ENCODE measurements at places on chromosomes 6 and 20.

- DNase-seq, result no peak
Measured at GRCh38 chr20:63500902-63501817, 2.3 kb upstream of the EEF1A2 start.

DNA sequence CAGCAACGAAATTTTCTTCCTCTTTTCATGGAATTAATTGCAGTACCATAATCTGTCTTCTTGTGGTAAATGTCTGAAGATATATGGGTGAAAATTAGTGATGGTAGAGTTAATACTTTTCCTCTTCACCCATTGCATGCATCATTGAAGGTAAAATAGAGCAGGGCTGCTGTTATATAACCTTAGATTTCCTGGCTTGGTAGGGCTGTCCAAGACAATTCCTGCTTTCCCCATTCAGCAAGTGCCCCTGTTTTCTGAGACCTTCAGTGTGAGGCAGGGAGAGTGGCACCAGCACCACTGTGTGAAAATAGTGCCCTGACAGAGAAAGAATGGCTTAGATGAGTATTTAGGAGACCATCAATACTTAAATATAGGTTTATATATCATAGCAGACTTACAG, 202.0 kb downstream of the ZFAND3 start:
- DNase-seq, result no peak

DNA sequence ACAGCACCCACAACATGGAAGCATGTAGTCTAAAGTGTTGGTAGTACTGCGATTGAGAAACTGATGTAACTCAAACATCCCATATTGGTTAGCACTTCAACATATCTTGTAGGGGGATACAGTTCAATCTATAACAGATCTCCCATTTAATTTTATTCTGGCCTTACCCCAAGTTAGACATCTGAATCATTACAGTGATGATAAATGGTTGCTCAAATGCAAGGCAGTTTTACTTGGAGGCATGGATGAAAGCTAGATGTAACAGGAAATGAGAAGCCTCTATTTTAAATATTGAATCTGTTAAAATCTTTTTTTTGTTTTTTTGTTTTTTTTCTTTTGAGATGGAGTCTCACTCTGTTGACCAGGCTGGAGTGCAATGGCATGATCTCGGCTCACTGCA, 44.2 kb upstream of the FAM50B start:
- DNase-seq, result no peak

DNA sequence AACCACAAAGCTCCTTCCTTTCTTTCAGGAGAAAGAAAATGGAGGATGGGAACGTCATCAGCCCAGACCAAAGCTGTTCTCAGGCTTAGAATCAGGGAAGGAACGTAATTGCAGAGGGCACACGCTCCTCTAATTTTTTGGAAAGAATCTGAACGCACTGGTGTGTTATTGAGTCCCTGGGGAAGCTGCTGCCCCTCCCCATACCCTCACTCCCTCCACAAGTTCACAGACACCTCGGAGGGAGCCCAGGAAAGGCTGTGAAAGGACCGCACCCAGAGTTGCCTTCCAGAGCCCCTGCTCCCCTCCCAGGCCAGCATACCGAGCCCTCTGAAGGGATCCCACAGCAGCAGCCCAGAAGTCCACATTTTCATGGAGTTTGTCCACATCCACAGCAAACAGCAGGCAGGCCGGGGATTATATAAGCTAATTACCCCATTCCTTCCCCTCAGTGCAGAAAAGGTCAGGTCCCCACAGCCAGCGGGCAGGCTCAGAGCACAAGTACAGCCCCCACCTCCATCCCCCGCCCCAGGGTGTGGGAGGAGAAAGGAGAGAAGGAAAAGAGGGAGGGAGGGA, 53.7 kb downstream of the ANKRD60 start:
- no peak for DNase-seq

DNA sequence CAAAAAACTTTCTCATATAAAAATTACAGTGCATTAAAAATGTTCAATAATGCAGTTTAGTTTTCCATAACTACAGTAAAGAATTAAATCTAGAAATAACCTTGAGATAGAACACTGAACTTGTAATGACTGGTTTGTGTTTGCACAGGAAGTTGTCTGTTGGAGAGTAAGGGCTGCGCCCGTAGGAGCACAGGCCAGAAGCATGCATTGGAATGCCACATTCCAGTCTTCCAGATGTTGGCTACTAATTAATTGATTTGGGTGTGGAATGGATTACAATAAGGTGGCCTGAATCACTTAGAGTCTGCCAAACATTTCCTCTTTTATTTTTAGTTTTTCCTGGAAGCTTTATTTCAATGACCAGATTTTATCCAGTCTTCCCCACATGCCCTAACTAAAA, 582.6 kb upstream of the MMS22L start:
- DNase-seq, result no peak

DNA sequence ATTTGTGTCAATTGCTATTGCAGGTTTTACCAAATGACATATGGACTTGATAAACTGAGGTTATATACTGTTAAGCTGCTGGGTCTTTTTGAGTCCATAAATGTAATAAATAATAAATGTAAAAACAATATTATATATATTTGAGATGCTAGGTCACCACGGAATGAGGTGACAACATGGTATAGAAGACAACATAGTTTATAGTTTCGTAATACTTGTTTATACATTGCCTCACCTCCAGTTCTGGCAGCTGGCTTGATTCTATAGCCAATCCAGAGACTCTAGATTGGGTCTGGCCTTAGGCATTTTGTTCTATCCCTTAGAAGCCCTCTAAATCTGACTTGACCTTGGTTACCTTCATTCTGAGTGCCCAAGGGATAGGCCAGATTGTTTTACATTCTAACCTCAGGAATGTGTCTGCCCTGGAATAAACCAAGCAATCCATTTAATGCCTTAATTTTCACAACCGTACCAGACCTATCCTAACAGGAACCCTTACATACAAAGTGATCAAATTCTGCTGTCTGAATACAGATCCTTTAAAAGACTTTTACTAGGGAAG, 61.5 kb upstream of the STXBP5 start:
- DNase-seq, result no peak

DNA sequence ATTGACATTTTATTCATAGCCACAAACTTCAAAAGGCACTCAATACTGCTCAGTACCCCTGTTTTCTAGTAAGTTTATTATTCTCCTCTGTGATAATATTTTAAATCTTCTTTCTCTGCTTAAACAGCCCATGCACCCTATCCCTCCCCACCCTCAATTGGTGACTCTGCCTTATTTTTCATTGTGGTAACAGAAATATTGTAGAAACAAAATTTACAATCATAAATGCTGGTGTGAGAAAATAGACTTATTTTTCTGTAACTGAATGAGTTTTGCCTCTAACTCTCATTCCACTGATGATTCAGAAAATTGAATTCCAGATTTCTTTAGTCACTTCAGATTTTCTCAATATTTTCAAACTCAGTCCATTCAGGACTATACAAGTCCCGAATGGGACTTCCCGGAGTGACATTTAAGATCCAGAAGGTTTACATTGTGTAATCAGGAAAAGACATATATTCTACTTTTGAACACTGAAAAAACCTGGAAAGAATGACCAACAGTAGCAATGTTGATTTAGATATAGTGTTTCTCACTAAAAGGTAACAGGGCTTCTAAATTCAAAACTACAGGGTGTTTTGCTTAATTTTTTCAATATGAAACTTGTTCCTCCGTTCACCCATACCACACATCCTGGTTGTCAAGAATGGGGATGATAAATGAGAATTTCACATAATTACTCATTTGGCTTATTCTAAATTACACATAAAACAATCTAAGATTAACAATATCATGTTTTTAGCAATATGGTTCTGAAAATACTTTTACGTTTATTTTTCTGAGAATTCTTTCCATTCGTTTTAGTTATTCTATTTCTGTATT, 34.8 kb upstream of the UST start:
- DNase-seq, result no peak

- no peak for DNase-seq
Measured at GRCh38 chr6:40627316-40627715, 40.2 kb upstream of the LRFN2 start.

GRCh38 chr6:92623431-92623830, 795.9 kb downstream of the EPHA7 start:
- DNase-seq, result no peak

DNA sequence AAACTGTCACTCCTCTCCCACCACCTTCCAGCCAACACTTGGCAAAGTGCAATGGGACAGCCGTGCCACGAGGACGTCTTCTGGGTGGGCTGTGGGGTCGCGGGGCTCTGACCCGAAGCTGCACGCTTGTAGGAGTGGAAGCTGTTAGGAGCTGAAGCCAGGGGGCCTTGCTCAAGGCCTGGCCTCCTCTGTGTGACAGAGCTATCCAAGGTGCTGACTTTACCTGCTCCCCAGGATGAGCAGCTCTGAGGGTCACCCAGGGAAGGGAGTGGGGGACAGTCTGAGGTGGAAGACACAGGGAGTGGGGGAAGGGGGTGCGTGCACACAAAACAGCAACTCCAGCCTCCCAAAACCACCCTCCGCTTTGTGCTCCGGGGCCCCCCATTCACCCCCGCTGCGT, 17.5 kb upstream of the CHRNA4 start:
- DNase-seq, result no peak

- DNase-seq, result no peak
Measured at GRCh38 chr6:127247114-127248096, 19.3 kb upstream of the RNF146 start.

DNA sequence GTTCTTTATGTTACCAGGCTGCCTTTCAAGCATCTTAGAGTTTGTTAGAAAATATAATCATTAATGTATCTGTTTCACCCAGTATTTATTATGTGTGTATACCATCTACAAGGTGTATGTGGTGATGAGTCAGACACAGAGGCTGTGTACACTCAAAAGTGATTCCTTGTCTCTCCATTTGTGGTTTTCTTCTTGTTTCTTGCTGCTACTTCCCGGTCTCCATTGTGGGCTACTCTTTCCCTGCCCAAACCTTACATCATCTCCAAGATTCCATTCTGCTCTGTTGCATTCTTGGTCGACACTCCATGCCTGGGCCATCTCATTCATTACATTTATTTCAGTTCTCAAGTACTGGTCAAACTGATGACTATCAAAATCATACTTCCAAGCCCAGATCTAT, 182.2 kb upstream of the STXBP5 start:
- no peak for DNase-seq

GRCh38 chr6:13419422-13420195, 67.8 kb downstream of the GFOD1 start:
- no peak for DNase-seq

GRCh38 chr6:11754625-11755271, 23.9 kb downstream of the ADTRP start:
- no peak for DNase-seq

DNA sequence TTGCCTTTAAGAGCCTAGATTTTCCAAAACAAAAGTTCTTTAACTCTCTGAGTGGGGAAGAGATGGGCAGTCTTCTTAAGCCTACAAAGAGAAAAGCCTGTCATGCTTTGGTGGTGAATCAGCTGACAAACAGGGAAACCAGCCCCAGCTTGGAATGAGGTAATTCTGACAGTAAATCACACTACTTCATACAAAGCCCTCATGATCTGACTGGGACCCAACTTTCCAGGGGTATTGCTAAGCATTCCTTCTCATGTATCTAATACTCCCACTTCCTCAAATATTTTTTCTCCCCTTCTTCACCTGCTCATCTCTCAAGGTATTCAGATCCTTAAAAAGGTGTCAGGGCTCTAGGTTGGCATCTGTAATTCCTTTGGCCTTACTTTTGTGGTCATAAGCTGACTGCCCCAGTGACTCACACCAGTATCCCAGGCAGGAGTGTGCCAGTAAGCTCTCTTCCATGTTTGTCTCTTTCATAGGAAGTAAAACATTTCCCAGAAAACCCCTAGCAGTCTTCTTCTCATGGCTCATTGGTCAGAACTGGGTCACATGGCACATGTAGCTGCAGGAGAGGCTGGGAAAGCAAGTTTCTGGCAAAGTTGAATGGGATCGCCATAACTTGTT, 15.0 kb upstream of the TBC1D22B start:
- no peak for DNase-seq

DNA sequence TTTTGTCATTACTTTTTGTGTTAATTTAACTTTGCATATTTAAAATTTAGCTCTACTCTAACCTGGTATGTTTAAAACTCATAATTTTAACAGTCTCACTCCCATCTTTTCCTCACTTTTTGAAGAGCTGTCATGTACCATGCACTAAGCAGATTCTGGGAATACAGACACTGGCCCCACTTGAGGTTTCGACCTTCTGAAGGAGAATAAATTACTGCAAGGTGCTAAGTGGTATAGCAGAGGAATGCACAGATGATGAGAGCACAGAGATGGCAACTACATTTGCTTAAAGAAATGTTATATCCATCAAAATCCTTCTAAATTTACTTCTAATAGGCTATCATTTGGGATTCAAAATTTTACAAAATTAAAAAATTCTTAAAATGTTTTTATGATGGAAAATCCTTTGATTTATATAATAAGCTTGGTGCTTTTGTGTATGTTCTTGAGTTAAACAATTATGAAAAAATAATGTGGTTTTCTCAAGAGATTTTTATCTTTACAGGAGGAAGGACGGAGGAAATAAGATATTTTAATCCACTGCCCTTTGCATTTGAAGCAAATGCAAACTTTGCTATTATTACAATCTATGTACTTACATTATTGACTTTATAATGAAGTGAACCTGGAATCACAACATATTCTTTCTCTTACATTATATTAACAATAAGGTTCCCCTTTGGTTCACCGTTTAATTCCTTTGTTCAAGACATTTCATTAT, 79.3 kb downstream of the AHI1 start:
- DNase-seq, result no peak

GRCh38 chr20:62754122-62754990, 41.9 kb upstream of the MRGBP start:
- DNase-seq, result no peak

DNA sequence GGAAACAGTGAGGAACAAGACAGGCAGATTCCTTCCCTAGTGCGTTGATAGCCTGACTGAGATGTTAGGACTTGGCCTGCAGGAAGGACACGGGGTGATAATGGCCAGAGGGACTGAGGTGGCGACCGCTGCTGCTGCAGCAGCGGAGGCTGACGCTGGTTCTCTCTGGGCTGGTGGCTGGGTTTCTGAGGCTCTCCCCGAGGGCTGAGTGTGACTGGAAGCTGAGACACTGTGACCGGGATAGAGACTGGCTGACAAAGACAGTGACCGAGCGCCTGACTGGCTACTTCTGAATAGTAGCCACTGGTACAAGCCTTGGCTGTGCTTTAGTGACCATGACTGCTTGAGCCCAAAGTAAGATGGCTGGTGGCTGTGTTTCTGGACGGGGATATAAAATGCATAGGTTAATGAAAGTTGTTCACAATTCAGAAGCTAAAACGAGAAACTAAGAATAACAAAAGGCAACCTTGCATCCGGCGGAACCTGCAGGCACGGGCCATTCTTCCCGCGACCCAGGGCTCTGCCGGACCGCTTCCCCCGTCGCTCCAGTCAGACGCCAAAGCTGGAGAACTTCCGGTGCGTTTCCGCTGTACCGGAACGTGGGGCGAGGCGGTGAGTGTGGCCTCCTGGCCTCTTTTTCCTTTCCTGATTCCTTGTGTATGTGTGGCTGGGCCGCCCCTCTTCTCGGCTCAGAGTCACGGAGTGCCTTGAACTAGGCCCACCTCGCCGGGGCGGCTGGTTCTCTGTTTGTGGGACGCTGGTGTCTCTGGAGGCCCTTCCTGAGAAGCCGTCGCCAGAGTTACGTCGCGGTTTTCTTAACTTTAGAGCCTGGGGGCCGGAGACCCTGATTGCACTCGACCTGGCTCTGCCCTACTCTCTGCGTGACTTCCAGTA, at the start of gene AAR2:
AAR2 (plus strand) TSS at position 587 of the 894 bp plus-strand sequence. CDS start 3,391 bp downstream, outside the sequence.
- DNase-seq, result peak; percentile 75

GRCh38 chr6:34536251-34536958, 19.7 kb downstream of the SPDEF start:
- no peak for DNase-seq
